Urinary bladder (tissue), 4 donors: ENCODE measurements at places on chromosomes 13 and 19. TPM values are rescaled to one million over a fixed set of nuclear protein-coding genes. Genes with fewer than 3 reads are reported as not detected.

DNA sequence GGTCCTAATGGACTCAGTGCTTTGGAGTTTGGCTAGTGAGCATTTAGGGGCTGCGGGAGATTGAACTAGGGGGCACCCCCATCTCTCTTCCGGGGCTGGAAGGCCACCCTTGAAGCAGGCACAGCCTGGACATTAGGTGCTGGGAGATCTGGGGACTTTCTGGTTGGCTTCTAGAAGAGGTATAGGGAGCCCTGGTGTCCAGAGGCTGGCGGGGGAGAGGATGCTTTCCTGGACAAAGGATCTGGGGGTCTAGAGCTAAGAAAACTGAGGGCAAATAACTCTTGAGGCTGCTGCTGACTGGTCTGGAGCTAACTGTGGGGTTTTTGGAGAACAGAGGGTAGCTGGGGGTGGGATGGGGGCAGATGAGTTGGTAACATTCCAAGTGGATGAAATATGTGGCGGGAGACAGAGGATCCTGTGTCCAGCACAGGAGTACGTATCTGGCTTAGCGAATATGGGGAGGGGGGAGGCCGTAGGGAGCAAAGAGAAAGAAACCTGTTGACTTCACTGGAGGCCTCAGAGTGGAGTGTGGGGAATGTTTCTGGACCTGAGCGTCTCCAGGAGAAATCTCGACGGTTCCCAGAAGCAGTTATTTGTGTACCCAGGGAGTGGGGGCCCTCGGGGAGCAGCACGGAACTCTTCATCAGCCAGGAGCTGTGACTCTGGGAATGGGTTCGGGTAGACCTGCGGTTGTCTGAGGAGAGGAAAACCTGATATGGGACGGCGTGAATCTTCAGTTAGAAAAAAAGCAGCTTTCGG is 1.4 kb downstream of the HNRNPUL1 start:
- DNase-seq, result no peak

- DNase-seq, result no peak
Measured at GRCh38 chr19:43446746-43447489, 18.5 kb downstream of the LYPD3 start.

DNA sequence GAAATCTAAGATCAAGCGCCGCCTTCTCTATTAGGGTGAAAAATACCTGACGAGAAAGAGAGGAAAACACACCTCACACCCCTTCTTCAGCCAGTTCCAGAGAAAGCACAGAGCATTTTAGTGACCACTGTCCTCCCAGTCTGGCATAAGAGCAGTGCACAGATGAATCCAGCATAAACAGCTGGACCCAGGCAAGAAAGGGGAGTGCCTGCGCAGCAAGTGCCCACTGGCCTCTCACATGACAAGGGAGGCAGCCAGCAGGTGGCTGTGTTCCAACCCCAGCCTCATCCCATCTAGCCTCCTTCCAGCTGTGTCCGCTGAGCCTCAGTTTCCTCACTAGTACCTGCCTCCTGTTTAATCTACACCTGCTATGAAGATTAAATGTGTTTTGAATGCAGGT is 8.0 kb downstream of the MED26 start:
- no peak for DNase-seq

DNA sequence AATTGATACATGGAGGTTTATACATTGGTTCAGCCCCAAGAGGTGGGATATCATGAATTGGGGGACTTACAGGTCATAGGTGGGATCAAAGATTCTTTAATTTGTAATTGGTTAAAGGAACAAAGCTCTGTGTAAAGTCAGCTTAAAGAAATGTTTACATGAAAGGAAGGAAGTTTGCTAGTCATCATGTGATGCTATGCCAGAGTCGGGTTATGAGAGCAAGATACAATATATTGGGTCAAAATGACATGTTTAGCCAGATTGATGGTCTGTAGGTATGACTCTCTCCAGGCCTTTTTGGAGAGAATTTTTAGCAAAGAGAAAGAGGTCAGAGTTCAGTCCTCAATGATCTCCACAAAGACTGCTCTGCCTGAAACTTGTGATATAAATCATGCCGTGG is 5.3 kb upstream of the CYSLTR2 start:
- DNase-seq, result no peak

- DNase-seq, result no peak
Measured at GRCh38 chr19:10143681-10144080, 24.0 kb upstream of the EIF3G start.

DNA sequence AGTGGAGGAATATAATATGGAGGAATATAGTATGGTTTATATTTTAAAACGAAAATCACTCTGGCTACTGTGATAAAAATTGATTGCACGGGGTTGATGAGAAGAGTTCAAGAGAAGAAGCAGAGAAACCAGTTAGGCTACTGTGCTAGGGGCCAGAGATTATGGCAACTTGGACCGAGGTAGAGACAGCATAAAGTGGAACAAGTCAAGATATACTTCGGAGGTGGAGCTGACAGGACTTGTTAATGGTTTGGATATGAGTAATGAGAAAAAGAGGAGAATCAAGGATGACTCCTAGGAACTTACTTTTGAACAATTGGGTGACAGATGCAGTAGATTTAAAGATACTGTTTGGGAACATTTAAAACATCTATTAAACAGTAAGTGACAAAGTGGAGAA is 6.6 kb upstream of the WDFY2 start:
- no peak for DNase-seq

- DNase-seq, result no peak
Measured at GRCh38 chr19:50759886-50760285, 10.4 kb upstream of the GPR32 start.

DNA sequence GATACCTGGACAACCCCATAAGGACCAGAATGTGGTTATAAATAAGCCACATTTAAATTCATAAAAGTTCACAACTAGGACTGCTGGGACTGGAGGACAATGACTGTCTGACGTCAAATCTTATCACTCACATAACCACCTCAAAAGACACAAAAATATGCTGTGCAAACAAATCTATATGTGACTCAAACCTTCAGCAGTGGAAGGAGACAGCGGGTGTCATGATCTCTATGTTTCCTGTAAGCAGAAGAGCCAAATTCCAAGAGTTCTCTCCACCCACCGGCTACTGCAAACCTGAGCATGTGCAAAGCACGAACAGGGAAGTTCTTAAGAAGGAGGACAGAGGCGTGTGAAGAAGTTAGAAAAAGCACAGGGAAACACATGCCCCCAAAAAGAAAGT is 113.2 kb downstream of the MYCBP2 start:
- DNase-seq, result no peak

The FPR3 gene
- 1.0 TPM for total RNA-seq

The NRTN gene
- 2.5 TPM for total RNA-seq
